Cerebellum (tissue), 4 donors: ENCODE measurements at places on chromosomes 12 and 14. TPM values are rescaled to one million over a fixed set of nuclear protein-coding genes. Genes with fewer than 3 reads are reported as not detected.

The GXYLT1 gene
- 15.1 TPM for total RNA-seq

The TMEM119 gene
- total RNA-seq, result 1.1 TPM

The RNASE7 gene
- not detected for total RNA-seq

- no peak for DNase-seq
Measured at GRCh38 chr14:31263485-31264133, 56.0 kb upstream of the HECTD1 start.

DNA sequence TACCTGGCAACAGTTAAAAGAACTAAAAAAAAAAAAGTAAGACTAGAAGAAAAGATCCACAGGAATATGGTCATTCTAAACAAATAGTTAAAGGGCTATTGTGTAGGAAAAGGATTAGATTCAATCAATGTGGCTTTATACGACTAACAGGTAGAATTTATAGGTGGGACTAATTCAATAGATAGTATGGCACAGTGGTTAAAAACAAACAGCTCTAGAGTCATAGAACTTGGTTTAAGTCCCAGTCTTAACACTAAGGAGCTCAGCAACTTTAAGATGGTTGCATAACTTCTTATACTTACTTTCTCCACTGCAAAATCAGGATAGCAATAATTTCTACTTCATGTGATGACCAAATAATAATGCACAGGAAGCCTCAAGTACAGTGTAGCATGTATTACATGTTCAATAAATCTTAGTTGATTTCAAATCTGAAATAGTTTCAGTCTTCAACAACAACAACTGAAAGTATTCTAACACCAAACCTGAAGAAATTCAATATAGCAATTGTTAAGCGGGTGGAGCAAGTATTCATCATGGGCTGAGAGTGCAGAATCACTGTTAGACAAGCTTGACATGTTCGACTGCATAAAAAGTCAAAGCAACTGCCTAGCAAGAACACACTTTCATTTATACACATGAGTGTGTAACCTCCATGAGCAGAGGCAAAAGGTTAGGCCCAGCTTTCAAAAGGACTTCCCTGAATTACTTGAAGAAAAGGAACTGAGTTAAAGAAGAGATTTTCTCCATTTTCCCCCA lies 50.4 kb downstream of the ITPR2 start:
- DNase-seq, result no peak

GRCh38 chr14:69941768-69942742 lies 62.8 kb downstream of the SMOC1 start:
- DNase-seq, result no peak

DNA sequence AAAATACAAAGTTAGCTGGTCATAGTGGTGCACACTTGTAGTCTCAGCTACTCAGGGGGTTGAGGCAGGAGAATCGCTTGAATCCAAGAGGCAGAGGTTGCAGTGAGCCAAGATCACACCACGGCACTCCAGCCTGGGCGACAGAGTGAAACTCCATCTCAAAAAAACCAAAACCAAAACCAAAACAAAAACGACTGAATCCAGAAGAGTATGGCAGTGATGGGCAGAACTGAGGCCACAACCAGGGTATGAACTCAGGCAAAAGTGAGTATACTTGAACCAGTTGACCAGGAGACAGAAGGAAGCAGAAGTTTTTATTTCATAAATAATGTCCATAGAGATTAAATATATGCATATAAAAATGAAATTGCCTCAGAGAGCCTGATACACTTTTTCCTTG lies 620.0 kb upstream of the SEL1L start:
- no peak for DNase-seq

DNA sequence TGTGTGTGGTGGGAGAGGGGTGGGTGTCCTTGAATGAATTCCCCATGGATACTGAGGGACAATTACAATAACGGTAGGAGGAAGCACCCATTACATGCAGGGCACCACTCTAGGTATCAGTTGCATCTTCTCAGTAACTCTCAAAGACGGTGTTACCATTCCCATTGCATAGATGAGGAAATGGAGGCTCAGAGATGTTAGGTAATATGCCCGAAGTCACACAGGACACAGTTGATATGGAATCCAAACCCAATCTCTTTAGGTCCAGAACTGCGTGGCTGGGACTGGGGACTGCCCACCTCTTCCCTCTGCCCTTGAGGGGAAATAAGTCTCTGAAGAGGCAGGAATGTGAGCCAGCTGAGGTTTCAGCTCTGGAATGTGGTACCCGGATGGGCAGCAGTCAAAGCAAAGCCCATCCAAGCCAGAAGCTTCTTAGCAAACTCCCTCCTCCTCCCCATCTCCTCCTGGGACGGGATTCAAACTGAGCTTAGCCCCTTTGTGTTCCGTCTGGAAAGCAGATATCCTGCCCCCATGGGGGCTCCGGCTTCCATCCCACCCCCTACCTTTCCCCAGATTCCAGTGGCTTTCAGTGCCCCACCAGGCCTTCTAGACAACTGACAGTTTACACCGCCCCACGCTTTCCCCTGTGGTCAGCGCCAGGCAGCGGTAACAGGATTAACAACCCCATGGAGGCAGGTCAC lies 187.5 kb downstream of the RBM19 start:
- DNase-seq, result no peak

DNA sequence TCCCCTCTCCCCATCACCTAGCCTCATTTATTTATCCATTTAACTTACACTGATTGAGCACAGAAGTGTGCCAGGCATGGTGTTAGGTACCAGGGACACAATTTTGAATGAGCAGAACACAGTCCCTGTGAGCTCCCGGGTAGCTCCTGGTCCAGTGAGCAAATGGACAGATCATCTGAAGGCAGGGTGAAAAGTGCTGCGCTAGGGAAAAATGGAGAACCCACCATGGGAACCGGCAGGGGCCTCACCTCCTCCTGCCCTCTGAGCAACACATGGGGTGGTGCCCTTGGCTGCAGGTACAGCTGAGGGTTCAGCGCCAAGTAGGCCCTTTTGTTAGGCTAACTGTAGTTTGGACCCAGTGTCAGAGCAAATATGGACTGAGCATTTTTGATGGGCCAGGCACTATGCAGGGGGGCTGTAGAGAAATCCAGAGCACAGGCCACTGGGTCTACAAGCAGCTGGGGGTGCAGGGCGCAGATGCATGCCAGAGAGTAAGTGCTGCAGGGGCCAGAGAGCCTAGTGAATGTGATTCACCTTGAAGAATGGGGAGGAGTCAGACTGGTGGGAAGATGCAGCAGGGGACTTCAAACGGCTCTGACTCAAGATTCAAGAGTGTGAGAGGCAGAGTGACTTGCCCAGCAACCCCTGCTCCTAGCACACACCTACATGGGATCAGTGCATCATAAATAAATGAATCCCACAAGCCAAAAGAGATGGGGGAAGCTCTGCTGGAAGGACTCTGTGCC lies 28.2 kb downstream of the LTBP2 start:
- DNase-seq, result no peak
